ENCODE measurements at places on chromosomes 3 and 15. TPM values are rescaled to one million over a fixed set of nuclear protein-coding genes. Genes with fewer than 3 reads are reported as not detected.
A peak's percentile ranks its signal among the peaks of the same experiment; 100 is the strongest.

GRCh38 chr15:61379005-61379404, 149.9 kb upstream of the RORA start:
- DNase-seq = no peak

The STRIT1 gene
- 1.2 TPM for total RNA-seq

DNA sequence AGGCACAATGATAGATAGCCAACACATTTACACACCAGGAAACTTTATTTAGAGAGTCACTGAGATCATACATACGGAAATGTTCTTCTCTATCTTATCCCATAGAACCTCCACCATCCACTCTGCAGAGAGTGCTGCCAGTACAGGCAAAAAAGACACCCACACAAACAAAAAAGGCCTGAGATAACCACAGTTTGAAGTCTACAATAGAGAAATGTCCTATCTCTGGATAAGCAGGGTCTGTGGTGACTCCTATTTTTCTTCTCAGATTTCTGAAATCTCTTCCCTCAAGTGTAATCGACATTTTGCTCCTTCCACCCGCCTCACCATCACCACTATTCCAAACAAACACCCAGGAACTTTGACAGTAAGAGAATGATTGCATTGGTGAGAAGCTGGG, 413.9 kb upstream of the NR2F2 start:
- DNase-seq = no peak

- DNase-seq = no peak
These were observed 705.7 kb upstream of the NR2F2 start for GRCh38 chr15:95624616-95625361.

DNA sequence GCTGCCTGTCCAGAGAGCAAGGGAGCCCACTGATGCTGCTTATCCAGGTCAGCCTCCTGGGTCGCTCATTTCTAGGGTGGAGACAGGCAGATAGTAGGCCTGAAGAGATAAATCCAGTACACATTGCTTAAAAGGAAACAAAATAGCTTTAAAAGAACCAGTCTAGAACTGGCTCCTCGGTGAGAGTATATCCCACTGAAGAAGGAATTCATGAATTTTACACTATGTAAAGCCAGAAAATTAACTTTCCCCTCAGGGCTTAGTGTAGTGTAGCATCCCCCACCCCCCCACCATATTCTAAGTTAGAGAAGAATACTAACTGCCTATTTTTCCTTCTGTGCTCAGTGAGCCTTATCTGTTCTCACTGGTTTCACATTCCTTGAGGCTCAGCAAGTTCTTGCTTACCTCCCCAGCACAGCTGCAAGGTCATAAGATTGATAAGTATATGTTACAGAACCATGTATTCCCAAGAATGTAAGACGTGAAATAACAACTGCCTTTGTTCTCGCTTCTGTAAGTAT, 30.5 kb upstream of the NOX5 start:
- peak; percentile 13 for DNase-seq

- no peak for DNase-seq
These were observed 38.5 kb upstream of the FAN1 start for GRCh38 chr15:30865257-30865656.

DNA sequence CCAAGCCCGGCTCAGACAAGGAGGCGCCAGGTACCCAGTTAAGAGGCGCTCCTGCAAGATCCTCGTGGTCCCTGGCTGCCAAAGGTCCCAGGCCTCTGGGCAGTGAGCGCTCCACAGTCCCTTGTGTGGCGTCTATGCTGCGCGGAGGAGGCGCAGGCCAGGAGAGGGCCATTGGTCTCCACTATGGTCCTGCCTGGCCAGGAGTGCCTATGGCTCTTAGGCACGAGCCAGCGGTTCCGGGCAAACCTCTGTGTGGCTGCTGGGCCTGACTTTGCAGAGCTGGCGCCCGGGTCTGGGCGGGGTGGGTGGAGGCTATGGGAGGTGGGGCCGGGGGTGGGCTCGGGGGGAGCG, 660 bp upstream of the ADAMTSL3 start:
- no peak for DNase-seq

GRCh38 chr3:164641071-164641470, 437.2 kb downstream of the SI start:
- DNase-seq = no peak
